Stimulated activated CD4-positive, alpha-beta T cell treated with anti-CD3 and anti-CD28 coated beads, Interleukin-2, amount 100 ng/mL, for 48 hours (primary cell): ENCODE measurements at places on chromosomes 6 and 20.

- DNase-seq, result no peak
These were observed 35.7 kb upstream of the POPDC3 start for GRCh38 chr6:105215506-105215905.

GRCh38 chr6:138499303-138500018 is at the start of gene NHSL1:
TSS of gene NHSL1 (minus strand) at chr6:138499494. CDS start at chr6:138499290, 204 bp downstream.
- DNase-seq, result no peak

DNA sequence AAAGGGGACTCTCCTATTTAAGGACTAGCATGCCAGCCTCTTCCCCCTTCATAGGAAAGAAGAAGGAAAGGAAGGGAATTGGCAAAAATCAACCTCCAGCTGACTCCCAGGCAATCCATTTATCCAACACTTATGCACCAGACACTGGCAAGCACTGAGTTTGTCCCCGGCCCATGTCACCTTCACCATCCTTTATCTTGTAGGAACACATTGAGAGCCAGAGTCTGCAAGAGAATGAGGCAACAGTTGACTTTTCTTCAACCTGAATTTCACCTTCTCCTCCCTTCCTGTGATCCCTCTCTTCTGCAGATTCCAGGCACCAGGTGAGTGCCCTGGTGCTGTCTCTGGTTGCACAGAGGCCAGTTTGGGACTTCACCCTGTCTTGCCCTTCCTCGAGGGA is 264.3 kb upstream of the ECI2 start:
- no peak for DNase-seq

- DNase-seq, result no peak
These were observed 54.9 kb downstream of the PXDC1 start for GRCh38 chr6:3696525-3697088.

- peak; percentile 43 for DNase-seq
These were observed 54.9 kb downstream of the TAF4 start for GRCh38 chr20:62010551-62011402.

GRCh38 chr20:53738945-53739798 is 145.5 kb upstream of the ZNF217 start:
- DNase-seq, result no peak

DNA sequence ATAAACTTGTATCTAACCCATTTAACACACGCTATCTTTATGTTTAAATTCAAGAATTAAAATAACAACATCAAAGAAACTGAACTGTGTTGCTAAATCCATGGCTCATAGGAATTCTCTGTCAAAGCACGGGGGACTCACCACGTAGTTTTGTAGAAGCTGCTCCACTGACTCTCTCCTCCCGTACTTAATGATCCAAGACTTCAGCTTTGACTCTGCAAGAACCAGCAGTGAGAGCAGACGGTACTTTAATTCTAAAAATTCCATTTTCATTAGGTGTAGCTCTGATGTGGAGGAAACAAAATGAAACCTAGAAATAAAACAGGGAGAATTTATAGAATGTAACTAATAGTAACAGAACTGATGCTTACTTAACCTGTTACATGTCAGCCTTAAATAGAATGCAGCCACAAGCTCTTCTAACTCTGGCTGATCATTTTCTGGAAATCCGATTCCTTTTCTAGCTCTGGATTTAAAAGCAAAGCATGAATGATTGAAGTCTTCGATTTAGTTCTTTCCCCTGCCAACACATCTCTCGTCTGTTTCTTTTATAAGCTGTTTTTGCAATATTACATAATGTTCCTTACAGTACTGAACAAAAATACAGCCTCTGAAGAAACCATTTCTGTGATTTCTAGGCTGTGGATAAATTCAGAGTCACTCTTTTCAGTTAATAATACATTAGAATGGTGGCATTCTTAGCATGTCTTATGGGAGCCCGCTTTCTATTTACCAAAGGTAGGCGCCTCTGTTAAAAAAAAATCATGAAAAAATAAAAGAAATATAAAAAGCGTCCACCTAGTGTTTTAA is 165.5 kb downstream of the SYNE1 start:
- no peak for DNase-seq

- DNase-seq, result no peak
These were observed 41.7 kb downstream of the SUMO4 start for GRCh38 chr6:149441740-149442139.

DNA sequence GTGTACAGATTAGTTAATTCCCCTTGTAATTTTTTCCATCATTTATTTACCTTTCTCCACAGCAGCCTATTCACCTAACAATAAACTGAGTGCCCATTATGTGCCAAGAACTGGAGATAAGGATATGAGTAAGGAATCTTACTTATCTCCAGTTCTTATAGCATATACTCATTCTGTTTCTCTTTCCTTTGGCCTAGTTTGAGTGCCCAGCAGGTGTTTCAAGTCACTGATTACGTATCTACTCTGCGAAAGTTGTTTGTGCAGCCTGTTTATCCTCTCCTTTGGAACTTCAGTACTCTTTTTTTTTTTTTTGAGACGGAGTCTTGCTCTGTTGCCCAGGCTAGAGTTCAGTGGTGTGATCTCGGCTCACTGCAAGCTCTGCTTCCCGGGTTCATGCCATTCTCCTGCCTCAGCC is 17.3 kb upstream of the POU5F1 start:
- no peak for DNase-seq

DNA sequence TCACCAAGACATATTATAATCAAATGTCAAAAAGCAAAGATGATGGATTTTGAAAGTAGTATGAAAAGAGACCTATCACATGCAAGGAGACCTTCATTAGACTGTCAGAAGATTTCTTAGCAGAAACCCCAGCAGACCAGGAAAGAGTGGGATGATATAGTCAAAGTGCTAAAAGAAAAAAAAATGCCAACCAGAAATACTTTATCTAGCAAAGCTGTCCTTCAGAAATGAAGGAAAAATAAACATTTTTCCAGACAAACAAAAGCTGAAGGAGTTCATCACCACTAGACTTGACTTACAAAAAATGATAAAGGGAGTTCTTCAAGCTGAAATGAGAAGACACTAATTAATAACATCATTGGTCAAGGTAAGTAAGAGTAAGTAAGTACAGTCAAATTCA is 251.2 kb upstream of the SASH1 start:
- no peak for DNase-seq

DNA sequence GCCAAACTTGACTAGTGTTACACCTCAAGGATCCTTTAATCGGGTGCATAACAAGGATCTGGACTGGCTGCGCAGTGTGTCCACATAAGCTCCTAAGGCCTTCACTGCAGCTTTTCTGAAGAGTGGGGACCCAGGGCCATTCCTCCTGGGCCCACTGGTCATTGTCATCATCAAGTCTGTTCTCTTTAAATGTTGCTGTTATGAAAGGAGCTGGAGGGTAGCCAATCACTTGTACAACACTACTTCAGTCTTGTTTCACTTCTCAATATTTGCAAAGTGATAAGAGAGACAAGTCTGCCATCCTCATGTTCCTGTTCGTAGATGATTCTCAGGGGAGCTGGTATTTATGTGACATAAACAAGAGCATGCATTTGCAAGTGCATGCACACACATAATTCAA is 149.8 kb downstream of the SYNDIG1 start:
- DNase-seq, result no peak

- DNase-seq, result no peak
These were observed 244.4 kb downstream of the SAMD5 start for GRCh38 chr6:147752689-147753403.

GRCh38 chr6:142537612-142538478 is 236.0 kb downstream of the ADGRG6 start:
- peak; percentile 9 for DNase-seq

DNA sequence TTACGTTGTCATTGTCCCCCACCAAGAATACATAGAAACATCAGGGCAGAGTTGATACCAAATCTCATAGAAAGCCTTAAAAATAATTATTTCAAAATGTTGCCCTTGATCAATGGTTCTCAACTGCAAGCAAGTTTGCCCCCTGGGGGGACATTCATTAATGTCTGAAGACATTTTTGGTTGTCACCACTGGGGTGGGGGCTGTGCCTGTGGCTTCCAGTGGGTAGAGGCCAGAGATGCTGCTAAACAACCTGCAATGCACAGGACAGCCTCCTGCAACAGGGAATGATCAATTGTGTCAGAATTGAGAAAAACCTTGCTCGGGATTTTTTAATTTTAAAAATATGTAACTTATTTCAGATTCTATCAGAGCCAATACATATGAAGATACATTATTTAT is 130.6 kb upstream of the DOK5 start:
- no peak for DNase-seq

GRCh38 chr6:36114798-36115408 is 15.4 kb upstream of the MAPK13 start:
- no peak for DNase-seq

GRCh38 chr6:25777856-25778649 is 23.5 kb downstream of the SLC17A4 start:
- DNase-seq, result no peak

- no peak for DNase-seq
These were observed 72.1 kb upstream of the EPB41L1 start for GRCh38 chr20:36082315-36082915.

DNA sequence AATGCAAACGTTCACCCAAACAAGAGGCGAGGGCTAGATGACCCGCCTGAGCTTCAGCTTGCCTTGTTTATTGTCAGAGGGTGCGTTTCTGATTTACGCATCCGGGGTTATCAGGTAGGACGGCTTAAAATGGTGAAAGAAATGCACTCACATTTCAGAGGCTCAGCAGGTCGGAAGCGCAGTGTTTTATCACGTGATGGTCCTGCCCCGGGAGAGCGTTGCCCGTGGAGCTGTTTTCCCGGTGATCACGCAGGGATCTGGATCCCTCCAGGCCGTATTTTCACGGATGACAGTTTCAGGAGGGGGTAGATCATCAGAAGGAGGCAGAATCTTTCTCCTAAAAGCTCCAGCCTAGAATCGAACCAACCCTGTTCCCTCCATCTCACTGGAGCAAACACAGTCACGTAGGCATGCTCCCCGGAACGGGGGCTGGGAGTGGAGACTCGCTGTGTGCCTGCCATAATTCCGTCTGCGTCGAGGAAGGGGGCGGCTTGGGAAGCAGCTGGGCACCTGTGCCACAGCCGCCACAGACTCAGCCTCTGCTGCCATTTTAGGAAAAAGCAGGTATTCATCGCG is 121.7 kb downstream of the SMOC2 start:
- no peak for DNase-seq

GRCh38 chr6:148999501-148999900 is 252.7 kb downstream of the UST start:
- DNase-seq, result no peak

DNA sequence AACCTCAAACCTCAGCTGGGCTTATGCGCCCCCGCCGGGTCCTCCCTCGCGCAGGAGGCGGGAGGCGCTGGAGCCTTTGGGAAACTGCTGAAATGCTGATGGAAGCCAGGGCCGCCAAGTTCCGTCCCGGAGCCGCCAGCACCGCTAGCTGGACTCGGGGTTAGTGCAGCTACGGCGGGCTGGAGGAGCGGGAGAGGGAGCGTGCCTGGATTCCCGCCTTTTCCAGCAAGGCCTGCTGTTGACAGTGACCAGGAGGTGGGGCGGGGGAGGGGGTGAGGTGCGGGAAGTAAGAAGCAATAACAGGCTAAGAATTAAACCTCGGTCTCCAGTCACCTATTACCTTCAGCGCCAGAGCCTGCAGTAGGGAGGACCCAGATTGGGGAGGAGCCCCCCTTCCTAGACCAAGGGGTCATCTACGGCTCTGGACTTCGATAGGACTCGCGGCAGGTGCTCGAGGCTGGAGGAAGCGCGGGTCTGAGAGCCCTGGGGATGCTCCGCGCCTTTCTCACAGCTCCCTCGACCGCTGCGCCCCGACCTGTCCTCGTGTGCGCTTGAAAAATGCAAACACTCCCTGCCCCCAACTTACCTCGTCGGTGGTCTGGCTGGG is 20.5 kb downstream of the COL9A1 start:
- DNase-seq, result no peak

DNA sequence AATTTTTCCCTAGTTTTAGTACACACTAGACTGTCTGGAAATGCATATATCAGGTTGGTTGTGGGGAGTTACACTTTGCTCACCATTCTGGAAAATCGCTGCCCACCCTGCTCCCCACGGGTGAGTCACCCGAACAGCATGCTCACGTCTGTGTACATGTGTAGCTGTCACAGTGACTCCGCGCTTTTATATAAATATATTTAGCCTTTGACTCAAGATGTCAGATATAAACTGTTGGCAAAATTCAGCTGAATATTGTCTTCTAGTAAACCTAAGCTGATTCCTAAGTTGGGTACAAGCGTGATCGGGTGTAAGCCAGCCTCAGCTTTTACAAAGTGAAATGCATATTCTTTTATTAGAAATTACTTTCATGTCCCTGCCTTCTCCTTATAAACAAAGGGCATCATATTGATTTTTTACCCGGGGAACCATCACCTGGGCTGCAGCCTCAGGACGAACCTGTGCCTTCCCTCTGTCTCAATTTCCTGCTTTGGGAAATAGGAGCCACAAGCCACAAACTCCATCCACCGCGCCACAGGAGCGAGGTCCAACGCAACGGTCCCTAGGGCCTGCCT is 4.3 kb downstream of the SDCBP2 start:
- no peak for DNase-seq

GRCh38 chr6:105536961-105537360 is 134.1 kb upstream of the PREP start:
- DNase-seq, result no peak

- no peak for DNase-seq
These were observed 115.7 kb downstream of the PHACTR3 start for GRCh38 chr20:59720013-59720412.

- no peak for DNase-seq
These were observed 15.2 kb downstream of the TAF4 start for GRCh38 chr20:62050166-62051120.

DNA sequence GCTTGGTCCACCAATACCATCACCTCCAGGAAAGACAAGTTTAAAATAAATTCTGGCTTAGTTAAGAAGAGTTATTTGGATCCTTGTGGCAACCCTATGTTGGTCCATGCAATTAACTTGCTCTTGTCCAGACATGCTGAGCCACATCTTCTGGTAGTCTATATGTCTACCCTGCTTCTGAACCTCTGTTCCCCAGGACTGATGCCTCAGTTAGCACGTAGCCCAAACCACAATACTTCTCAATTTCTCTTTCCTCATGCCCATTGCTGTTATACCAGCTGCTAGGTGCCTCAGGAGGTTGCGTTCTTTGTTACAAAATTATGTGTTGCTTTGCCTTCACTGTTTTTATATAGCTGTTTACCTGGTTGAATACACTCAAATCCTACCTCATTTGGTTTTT is 116.4 kb upstream of the KCNQ5 start:
- no peak for DNase-seq

DNA sequence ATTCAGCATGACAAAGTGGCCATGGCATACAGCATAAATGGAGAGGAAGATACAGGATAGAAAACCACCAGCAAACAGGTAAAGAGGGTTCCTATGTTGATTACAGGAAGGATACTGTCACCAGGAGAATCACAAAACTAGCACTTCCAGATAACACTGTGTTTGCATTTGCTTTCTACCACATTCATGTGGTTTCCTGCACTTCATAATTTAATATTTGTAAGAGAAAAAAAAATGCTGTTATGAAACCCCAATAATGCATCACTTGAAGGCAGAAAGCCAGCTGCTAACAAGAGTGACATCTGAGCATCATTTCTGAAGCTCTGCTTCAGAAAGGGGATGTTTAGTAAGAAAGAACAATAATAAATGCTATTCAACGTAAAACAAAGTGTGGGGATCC is 106.6 kb downstream of the ATXN1 start:
- no peak for DNase-seq
